ENCODE measurements at places on chromosomes 7 and 10. TPM values are rescaled to one million over a fixed set of nuclear protein-coding genes. Genes with fewer than 3 reads are reported as not detected.

PPP1R17 gene
- not detected for total RNA-seq

POU6F2 gene
- total RNA-seq = not detected

TBX20 gene
- 4.6 TPM for total RNA-seq

FAM149B1 gene
- total RNA-seq = 30.3 TPM

GOLGA7B gene
- total RNA-seq = not detected

PILRA gene
- total RNA-seq = 0.28 TPM

TSPAN12 gene
- total RNA-seq = 10.8 TPM

SPDYE16 gene
- not detected for total RNA-seq

ASIC3 gene
- 0.14 TPM for total RNA-seq

PLEKHS1 gene
- total RNA-seq = 0.09 TPM

IKZF1 gene
- not detected for total RNA-seq

TMEM72 gene
- not detected for total RNA-seq

LDB3 gene
- total RNA-seq = under 0.01 TPM

GJD4 gene
- total RNA-seq = not detected

TMEM26 gene
- 0.92 TPM for total RNA-seq

FLNC gene
- total RNA-seq = 99.0 TPM
